NCI-H2029 (cell line): ENCODE measurements at places on chromosomes 2 and 18.
A peak's percentile ranks its signal among the peaks of the same experiment; 100 is the strongest.

DNA sequence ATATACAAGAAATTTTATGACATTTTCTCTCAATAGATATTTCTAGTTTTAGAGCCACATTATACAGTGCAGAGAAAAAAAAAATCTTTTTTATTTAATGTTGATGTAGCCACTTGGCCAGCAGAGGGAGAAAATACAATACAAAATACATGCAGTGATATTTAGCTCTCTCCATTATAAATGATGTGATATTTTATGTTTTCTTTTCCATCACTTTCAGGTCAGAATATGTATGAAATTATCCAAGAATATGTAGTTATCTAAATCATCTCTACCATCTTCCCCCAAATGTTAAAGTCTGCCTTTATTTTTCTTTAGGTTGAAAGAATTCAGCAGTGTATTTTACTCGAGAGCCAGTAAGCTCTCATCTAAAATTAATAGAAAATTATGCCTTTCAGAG is 533.6 kb upstream of the FSHR start:
- DNase-seq = no peak

DNA sequence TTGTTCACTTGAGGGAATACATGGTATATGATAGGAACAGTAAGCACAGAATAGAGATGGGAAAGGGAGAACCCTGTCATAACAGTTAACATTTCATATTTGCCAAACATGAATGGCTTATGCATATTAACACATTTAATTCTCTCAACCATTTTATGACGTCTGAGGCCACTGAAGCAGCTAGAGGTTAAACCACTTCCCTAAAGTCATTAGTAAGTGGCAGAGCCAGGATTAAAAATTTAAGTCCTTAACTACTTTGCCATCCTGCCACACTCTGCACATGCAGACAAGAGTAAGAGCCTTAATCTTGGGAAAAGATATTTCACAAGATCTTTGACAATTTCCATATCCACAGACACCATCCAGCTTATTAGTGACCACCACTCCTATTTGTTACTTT is 2.1 kb downstream of the LIPT1 start:
- DNase-seq = no peak

DNA sequence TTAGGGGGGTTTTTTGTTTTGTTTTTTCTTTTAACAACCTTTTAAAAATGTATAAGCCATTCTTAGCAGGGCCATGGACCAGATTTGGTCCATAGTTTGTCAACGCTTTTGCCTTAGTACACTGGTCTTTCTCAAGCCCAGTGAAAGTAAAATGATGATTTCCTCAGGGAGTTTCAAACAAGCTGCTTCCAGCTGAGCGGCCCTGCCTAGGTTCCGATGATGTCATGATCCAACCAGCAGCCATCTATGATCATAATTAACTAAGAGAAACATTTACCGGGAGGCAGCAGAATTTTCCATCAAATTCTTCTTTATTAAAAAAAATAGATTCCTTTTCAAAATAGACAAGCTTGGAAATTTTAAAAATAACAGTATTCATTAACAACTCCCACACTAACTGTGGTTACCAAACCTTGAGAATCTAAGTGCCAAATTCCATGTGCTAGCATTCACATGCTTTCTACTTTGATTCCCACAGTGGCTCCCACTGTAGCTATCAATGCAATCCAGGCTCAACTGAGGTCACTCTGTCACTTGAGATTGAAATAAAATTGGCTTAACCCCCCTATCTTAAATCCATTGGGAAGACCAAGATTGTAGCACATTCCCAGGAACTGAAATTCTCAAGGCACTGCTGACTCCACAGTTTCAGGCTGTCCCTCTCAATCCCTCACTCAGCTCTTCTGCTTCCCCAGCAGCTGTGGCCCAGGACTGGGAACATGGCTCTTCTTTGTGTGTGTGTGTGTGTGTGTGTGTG is 148.9 kb downstream of the RNF152 start:
- no peak for DNase-seq

GRCh38 chr2:118539290-118539689 is 308.2 kb downstream of the EN1 start:
- DNase-seq = no peak

DNA sequence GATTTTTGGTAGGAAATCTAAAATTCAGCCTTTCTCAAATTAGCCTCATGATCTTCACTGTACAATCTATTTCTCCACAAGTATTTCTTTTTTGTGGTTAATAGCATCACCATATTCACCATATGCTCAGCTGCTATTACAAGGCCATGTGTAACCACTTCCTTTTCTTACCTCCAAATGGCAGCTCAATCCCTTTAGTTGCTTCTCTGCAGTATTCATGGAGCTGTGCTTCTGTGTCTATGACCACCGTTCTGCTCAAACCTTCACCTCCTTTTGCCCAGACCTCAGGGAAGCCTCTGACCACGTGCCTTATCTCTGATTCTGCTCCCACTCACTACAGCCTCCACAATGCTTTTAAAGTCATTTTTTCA is 126.7 kb upstream of the TMEM200C start:
- no peak for DNase-seq

GRCh38 chr2:3427272-3427671 is 47.8 kb downstream of the TRAPPC12 start:
- no peak for DNase-seq

GRCh38 chr18:74831571-74832250 is 234.0 kb downstream of the ZNF407 start:
- DNase-seq = no peak

DNA sequence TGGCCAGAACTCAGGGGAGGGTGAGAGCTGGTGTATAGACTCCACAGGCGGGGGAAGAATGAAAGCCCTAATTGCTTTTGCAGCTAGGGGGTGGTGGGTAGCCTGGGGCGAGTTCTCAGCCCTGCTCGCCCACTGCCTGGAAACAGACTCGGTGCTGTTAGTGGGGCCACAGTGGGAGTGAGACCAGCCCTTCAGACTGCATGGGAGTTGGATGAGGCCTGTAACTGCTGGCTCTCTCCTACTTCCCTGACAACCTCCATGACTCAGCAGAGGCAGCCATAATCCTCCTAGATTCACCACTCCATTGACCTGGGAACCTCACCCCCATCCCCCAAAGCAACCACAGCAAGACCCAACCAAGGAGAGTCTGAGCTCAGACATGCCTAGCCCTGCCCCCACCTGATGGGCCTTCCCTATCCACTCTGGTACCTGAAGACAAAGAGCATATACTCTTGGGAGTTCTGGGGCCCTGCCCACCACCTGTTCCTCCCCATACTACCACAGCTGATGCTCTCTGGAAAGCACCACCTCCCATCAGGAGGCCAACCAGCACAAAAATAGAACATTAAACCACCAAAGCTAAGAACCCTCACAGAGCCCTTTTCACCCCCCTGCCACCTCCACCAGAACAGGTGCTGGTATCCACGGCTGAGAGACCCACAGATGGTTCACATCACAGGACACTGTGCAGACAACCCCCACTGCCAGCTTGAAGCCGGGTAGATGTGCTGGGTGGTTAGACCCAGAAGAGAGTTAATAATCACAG is 226.3 kb downstream of the EIPR1 start:
- DNase-seq = no peak

DNA sequence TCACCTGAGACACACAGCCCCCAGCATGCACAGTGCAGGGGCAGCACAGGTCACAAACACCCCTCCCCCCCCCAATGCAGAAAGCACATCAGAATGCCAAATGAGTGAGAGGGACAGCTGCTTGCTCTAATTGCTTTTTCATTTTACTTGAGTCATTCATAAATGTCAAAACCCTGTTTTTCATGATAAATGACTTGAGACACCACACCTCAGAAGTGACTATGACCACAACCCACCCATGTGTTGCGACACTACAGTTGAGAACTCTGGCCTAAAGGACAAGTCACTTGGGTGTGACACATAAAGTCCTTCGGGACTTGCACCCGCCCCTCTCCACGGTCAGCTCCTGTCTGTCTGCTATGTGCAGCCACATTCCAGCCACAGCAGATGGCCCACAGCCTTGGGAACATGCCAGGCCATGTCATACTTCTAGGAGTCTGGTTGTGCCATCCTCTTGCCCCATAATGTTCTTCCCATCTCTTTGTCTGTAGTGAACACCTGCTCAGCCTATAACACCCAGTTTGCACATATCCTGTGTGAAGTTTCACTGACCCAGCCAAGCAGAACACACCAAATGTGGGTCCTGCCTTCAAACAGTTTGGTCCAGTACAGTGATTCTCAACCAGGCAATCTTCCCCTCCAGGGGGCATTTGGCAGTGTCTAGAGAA is 30.2 kb upstream of the RIOK3 start:
- peak; percentile 25 for DNase-seq

DNA sequence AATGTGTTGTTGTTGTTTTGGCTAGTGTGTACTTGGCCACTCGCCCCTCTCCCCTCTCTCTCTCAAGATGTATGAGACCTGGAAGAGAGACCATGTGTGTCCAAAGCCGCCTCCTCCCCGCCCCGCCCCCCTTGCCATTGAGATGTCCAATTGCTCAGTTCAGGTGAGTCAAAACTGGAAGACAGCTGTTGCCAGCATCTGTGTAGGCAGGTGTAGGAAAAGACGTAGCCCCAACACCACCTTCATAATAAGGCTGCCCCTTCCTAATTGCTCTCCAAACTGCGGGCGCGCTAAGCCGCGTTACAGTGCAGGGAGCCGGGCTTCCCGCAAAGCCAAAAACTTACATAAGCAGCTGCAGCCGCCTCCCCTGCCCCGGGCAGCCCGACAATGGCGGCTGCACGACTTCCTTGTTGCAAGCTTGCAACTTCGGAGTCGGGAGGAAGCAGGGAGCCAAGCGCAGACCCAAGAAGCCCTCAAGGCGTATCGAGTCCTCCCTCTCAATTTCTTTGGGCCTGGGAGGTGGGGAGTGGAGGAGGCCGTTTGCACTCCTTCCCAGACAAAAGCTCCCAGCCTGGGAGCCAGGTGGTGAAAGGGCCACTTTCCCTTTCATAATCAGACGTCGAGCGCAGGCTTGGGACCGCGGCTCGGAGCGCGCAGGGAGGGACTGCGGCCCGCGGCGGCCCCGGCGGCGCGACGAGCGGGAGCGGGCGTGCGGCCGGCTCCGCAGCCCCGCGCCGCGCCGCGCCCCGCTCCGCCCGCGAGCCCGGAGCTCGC is 882 bp downstream of the ZBTB14 start:
- DNase-seq = peak; percentile 67

DNA sequence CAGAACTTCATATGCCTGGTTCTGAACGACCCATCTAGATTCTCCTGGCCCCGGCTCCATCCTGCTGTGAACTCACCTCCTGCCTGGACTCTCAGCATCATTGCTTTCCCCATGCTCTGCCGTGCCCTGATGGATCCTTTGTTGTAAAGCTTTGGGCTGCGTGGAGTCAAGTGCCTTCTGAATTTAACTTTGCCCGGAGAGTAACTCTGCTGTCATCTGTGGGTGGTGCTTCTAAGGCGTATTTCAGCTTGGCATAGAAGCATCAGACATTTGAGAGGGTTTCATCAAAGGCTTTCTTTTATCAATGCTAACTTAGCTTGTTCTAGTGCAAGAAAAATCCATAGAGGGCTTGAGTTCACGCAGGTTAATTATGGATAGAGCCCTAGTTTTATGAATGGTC is 8.1 kb upstream of the GREB1 start:
- no peak for DNase-seq

DNA sequence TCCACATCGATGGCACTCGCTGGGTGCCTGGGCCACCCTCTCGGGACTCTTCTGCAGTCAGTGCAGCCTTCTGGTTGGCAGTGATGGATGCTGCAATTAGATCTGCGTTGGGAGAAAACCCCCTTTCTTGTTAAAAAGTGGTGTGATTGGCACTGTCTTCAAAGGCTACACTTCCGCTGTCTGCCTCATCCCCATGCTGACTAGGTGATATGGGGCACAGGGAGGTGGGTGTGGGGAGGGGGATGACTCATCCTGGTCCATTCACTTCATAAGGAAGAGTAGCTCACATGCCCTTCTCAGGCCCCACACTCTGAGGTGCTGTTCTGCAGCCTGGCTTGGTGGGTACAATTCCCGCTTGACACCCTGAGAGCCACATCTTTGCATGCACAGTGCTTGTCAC is 77.4 kb downstream of the THNSL2 start:
- no peak for DNase-seq

DNA sequence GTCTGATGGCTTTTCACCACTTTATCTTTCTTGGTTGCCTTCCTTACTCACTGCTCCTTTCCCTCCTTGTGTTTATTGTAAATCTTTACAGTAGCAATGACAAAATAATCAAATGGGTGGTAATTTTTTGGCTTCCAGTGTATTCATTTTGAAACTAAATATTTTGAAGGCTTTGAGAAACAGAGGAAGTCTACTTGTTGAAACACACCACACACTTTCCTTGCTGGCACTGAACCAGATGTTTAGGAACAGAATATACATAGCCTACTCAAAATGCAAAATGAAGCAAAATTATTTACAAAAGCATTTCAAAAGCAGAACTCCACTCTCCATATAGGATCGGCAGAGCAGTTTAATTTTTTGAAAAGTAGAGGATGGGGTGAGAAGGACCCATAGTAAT is 189.8 kb downstream of the LTBP1 start:
- DNase-seq = no peak
